ENCODE measurements at places on chromosomes 11 and 22.

- DNase-seq: no peak
These were observed 33.8 kb upstream of the DKK3 start for GRCh38 chr11:12042215-12042676.

DNA sequence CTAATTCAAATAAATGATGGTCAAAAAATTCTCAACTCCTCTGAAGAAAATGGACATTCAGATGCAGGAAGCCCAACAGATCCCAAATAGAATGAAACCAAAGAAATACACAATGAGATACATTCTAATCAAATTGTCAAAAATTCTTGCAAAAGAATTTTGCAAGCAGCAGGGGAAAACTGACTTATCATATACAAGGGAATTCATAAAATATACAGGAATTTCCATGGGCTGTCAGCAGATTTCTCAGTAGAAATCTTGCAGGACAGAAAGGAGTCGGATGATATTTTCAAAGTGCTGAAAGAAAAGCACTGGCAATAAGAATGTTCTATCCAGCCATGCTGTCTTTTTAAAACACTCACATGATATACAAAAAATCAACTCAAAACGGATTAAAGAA, 194.6 kb upstream of the ZC3H12C start:
- no peak for DNase-seq

DNA sequence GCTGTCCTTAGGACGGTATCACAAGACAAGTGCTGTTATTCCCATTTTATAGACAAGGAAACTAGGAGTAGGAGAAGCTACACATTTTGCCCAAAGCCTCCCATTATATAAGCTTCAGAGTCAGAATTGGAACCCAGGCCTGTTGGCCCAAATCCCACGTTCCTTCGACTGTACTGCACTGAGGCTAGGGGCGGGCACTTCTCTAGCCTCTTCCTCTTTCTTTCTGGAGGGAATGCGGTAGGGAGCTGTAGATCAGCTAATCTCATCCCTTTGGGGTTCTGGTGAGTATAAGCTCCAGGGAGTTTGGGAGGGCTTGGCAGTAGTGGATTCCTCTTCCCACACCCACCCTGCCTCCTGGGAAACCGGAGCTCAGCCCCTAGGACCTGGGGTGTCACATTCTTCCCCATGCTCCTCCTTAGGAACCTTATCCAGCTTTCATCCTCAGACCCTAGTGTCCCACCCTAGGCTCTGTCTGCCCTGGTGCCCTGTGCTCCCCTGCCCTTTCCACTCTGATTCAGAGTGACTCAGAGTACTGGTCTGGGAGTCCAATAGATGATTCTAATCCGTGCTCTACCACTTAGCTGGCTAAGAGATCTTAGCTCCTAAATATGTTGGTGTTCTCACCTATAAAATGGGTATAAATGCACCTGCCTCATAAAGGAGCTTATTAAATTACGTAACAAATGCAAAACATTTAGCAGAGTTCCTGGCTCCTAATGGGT, 29.3 kb downstream of the PHLDB1 start:
- DNase-seq: no peak

DNA sequence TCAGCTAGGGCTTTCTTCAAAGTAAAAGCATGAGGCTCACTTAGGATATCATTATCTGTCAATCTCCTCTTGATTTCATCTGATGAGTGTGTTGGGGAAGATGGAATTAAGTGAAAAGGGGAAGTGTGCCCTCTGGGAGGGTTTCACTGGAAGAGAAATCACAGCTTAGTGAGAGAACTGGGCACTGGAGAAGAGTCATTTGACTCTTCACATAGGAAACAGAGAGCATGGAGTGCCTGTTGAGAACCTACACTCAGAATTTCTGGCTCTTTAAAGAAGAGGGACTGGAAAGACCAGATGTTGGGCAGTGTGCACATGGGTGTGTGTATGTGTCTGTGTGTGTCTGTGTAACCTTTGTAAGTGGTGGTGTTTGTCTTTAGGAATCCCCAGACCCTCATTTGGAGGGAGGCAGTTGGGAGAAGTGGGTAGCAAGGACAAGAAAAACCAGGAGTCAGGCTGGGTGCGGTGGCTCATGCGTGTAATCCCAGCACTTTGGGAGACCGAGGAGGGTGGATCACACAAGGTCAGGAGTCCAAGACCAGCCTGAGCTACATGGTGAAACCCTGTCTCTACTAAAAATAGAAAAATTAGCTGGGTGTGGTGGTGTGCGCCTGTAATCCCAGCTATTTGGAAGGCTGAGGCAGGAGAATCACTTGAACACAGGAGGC, 10.0 kb downstream of the STX3 start:
- DNase-seq: no peak

GRCh38 chr11:7635137-7635536, 38.2 kb downstream of the CYB5R2 start:
- DNase-seq: no peak

GRCh38 chr11:57474017-57474802, 13.9 kb downstream of the RTN4RL2 start:
- peak; percentile 22 for DNase-seq

- DNase-seq: no peak
These were observed 33.7 kb upstream of the MPPED1 start for GRCh38 chr22:43377896-43378704.

GRCh38 chr11:35967042-35967441, 23.2 kb downstream of the LDLRAD3 start:
- no peak for DNase-seq

- no peak for DNase-seq
These were observed 54.3 kb upstream of the BID start for GRCh38 chr22:17828502-17829080.

DNA sequence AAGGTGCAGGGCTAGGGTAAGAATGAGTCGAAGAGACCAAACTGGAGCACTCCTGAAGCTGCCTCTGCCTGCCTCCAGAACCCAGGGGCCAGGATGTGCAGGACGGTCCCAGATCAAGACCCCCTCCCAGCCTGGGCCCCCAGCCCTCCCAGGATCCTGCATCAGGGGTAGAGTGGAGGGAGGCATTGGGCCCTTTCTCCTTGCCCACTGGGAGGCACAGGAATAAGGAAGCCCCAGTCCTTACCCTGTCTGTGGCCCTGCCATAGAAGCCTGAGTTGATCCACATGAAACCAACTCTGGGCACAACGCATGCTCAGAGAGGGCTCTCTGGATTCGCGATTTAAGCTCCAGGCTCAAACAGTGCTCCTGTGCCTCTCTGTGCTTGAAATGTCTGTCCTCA, 661.8 kb upstream of the B3GAT1 start:
- no peak for DNase-seq

DNA sequence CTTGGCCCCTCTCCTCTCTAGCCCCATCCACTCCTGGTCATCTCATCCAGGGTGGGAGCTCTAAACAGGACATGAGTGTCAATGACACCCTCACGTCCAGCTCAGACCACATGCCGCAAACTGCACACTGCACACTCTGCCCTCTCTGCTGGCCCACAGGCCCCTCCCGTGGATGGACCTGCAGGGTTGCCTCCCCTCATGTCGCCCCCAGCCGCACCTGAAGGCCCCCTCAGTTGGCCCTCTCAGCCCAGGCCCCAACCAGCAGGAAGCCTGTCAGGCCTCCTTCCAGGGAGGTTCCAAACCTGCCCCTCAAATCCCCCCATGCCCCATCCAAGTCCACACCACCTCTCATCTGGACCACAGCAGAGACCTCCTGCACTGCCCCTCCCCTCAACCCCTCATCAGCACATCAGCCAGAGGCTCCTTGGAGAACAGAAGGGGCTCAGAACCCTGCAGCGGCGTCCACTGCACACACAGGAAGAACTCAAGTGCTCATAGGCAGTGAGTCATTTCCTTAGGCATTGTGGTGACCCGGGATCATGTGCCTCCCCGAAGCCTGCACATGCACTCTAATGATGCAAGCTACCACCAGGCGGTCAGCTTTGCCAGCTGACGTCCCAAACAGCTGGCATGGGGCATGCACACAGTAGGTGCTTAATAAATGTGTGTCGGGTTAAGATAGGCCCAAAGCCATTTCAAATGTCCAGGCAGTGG, 12.9 kb upstream of the CDKN1C start:
- peak; percentile 70 for DNase-seq

DNA sequence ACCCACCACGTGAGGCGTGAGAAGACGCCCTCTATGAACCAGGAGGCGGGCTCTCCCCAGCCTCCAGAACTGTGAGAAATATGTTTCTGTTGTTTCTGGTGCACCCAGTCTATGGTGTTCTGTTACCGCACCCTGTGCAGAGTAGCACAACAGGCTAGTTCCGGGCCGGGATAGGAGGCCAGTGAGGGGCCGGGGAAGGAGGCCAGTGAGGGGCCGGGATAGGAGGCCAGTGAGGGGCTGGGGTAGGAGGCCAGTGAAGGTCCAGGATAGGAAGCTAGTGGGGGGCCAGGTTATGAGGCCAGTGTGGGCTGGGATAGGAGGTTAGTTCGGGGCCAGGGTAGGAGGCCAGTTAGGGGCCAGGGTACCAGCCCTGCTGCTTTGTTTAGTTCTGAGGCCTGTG, 204.6 kb downstream of the BARX2 start:
- DNase-seq: no peak
